Fibroblast of skin of scalp (primary cell): ENCODE measurements at places on chromosomes 5 and 9.

- peak; percentile 51 for DNase-seq
These were observed 94.9 kb upstream of the PLPPR1 start for GRCh38 chr9:100933656-100934055.

GRCh38 chr9:75233011-75233410 lies 144.7 kb downstream of the OSTF1 start:
- DNase-seq: no peak

DNA sequence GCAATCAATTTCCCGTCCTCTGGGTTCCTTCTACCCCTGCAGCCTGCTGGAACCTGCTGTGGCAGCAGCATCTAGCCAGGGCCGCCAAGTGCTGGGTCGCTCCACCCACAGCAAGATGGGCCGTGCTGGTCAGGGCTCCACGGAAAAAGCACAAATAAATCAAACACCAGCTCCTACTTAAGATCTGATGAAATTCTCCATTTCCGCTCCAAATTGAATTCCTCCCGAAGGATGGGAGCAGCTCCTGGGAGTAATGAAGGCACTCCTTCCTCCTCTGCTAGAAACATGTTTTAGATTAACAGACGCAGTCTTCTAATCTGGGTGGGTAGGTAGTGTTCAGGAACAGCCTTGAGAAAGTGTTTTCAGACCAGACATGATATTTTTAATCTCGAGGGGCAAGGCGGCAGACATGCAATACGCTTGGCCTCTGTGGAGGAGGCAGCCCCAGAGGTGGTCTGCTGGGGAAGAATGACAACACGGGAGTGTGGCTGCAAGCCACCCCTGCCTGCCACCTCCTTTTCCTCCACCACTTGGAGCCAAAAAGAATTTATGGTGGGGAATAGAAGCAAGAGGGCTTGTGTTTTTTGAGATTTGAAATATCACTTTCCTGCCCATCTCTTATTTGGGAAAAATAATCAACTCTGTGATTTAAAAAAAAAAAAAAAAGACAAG lies 194.1 kb downstream of the AOPEP start:
- peak; percentile 92 for DNase-seq

- DNase-seq: peak; percentile 86
These were observed 29.1 kb upstream of the DUSP1 start for GRCh38 chr5:172800088-172800551.

GRCh38 chr5:378301-378891 lies 56.9 kb downstream of the AHRR start:
- peak; percentile 64 for DNase-seq

- no peak for DNase-seq
These were observed 205.5 kb downstream of the ARRDC3 start for GRCh38 chr5:91177639-91178038.

DNA sequence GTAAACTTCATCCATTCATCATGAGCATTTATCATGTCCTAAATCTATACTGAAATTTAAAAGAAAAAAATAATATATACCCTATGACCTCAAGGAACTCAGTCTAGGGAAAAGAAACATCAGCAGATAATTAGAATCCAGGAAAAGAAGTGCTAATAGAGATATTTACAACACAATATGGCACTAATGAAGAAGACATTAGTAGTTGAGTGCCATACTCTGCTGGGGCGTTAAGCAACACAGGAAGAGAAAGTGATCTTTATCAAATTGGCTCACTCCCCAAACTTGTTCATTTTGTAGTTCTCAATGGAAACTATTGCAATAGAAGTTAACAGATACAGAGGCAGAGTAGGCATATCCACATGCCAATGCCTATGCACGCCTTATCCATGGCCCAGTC lies 27.5 kb downstream of the GABRA6 start:
- DNase-seq: no peak

GRCh38 chr9:136228107-136228875 lies 17.3 kb downstream of the QSOX2 start:
- peak; percentile 65 for DNase-seq

DNA sequence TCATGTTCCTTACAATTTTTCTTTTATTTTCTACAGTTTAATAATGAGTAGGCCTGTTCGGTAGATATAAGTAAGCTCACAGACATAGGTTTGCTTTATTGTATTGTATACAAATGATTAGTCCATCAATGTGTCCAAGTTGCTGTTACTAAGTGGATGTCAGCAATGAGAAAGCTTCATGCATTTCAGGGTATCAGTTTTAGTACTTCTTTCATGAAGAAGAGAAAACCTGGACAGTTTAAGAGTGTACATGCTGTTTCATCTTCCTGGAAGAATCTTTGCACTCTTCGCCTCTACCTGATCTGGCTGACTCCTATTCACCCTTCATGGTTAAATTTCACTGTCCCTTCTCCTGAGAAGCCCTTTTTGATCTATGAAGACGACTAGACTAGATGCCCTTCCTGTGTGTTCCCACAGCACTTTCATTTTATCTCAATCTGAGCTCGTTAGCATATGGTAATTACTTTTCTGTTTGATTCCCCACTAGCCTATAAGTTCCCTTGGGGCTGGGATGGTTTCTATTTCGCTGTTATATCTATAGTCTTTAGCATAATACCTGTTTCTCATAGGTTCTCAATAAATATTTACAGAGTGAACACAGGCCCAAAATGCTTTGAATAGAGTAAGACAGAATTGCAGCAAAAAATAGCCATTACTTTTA lies 70.7 kb downstream of the CETN3 start:
- DNase-seq: no peak

DNA sequence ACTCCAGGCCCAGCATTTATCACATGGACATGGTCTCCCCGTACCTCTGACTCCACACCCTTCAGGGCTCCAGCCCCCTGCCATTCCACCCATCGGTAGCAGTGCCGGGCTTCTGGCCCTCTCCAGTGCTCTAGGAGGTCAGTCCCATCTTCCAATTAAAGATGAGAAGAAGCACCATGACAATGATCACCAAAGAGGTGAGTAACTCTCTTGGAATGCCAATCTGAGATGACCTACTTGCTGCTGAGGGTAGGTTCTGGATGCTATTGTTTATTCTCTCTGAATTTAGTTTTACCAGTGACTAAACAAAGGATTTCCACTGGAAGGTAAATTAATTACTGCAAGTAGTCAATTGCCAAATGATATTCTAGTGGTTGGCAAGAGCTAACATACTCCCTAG lies 80.8 kb downstream of the TLE4 start:
- peak; percentile 29 for DNase-seq

GRCh38 chr9:114771889-114772288 lies 34.0 kb downstream of the TNFSF15 start:
- DNase-seq: peak; percentile 61

- no peak for DNase-seq
These were observed 20.6 kb downstream of the DMAC1 start for GRCh38 chr9:7778851-7779600.

- DNase-seq: no peak
These were observed 2384.6 kb upstream of the WWC1 start for GRCh38 chr5:165906871-165907270.

DNA sequence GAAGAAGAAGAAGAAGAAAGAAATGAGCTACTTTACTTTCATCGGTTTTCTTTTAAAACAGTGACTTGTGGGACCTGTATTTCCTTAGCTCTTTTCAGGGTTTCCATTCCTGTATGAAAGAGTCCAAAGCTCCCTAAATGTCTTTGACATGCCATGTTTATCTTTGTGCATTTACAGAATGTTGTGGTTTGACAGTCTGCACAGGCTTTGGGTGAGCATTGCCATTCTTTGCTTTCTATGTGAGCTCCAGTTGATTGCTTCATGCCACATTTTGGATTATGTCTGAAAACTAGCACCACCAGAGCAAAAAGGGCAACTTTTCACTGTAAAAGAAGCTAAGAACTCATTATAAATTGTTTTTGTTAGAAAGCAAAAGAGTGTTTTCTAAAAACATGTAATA lies 733.4 kb downstream of the TLE4 start:
- DNase-seq: no peak

DNA sequence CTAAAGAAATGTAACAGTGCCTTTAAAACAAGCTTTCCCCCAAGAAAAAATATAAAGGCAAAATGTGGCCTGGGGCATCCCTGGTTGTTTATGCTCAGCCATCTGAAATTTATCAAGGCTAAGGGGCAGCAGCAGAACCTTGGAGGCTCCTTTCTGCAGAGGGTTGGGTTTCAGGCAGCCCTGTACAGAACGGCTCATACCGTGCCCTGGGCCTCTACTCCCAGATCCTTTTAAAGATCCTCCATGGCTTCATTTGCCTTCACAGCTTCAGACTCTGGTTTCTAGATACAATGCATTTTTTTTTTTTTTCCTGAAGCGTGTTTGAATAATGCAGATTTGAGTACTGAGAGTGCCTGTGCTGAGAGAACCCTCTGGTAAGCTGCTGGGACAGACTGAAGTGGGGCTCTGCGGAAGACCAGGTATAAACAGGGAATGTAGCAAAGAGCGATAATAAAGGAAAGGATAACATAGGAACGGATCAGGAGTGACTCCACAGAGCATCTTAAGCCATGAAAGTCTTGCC lies 172.7 kb downstream of the DIRAS2 start:
- DNase-seq: no peak

DNA sequence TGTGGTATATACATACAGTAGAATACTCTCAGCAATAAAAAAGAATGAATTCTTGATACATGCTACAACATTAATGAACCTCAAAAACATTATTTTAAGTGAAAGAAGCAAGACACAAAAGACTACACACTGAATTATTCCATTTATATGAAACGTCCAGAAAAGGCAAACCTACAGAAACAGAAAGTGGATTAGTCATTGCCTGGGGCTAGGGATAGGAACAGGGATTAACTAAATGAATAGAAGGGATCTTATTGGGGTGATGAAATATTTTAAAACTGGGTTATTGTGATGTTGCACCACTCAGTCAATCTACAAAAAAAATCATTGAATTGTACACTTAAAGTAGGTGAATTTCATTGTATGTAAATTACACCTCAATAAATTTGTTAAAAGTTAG lies 326.7 kb downstream of the PIK3R1 start:
- peak; percentile 37 for DNase-seq

GRCh38 chr9:84851935-84852585 lies 182.5 kb downstream of the NTRK2 start:
- DNase-seq: peak; percentile 92

DNA sequence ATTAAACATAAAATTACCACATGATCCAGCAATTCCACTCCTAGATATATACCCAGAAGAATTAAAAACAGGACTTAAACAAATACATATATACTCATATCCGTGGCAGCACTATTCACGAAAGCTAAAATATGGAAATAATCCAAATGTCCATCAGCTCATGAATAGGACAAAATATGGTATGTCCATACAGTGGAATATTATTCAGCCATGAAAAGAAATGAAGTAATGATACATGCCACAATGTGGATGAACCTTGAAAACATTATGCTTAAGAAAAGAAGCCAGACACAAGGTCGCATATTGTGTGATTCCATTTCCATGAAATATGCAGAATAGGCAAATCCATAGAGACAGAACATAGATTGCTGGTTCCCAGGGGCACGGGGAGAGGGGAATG lies 24.8 kb upstream of the AFAP1L1 start:
- DNase-seq: no peak

DNA sequence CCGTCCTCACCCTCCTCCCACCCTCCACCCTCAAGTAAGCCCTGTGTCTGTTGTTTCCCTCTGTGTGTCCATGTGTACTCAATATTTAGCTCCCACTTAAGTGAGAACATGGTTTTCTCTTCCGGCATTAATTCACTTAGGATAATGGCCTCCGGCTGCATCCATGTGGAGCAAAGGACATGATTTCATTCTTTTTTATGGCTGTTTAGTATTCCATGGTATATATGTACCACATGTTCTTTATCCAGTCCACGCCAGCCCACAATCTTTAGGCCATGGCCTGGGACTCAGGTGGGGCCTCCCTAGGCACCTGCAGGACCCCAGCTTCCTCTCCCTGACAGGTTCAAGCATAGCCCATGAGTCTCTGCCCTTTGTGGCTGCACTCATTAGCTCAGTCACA lies 22.9 kb downstream of the UNC5A start:
- DNase-seq: no peak

DNA sequence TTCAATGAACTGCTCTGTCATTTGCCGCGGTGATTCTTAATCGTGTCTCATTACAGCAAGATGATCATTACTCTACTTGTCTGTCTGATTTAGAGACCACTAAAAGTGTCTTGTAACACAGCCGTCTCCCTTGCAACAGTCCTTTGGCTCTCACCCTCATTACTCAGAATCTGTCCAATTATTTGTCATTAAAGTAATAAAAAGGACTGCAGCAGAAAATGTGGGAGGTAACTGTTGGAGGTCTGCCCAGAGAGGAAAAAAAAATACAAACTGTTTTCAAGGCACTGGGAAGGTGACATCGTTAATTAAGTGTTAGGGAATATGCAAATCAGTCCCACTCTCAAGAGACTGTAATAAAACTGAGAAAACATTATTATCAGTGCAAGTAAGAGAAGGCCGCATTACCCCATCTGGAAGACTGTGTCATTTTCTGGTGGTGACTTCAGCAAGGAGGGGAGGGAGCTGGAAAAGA lies 281.0 kb downstream of the RASEF start:
- no peak for DNase-seq

- DNase-seq: no peak
These were observed 1.3 kb upstream of the RNU6ATAC start for GRCh38 chr9:134165357-134166315.

GRCh38 chr5:80931411-80931810 lies 28.8 kb upstream of the RASGRF2 start:
- no peak for DNase-seq

DNA sequence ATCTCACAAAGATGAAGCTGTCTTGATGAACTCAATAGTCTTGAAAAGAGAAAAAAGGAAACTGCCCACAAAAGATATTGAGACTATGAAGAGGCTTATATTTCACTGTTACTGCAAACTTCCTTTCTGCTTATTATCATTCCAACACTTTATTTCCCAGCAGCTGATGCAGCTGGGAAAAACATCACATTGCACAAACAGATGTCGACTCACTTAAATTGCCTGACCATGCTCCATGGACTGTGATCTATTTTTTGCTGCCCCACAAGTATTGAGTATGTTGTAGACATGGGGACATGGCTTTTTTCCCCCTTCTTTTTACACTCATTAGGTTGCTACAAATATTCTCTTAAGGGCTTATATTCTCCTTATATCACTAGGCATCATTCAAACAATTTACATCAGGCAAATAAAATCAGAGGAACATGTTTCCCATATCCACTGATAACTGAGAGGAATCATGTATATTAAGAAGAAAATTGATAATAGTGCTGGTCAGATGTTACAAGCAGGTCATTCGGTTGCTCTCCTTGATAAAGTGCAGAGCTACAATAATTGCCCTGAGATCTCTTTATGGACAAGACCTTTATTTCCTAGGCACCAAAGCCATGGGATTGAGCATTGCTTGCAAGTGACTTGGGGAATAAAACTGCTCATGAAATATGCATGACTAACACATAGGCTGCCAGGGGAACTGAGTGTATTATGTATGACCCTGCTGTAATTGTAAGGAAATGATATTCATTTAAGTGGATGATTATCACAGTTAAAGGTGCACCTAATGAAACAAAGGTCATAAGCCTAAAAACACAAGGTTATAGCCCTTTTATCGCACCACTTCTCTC lies 509.9 kb downstream of the ZNF608 start:
- DNase-seq: peak; percentile 23

- DNase-seq: peak; percentile 74
These were observed 4.5 kb downstream of the ROR2 start for GRCh38 chr9:91945277-91946085.

- DNase-seq: no peak
These were observed 45.1 kb upstream of the PTCH1 start for GRCh38 chr9:95561913-95562312.

GRCh38 chr9:121298689-121299466 lies 30.9 kb downstream of the GSN start:
- peak; percentile 68 for DNase-seq
